ENCODE measurements at places on chromosomes 3 and 15. TPM values are rescaled to one million over a fixed set of nuclear protein-coding genes. Genes with fewer than 3 reads are reported as not detected.

Gene GPR171
- not detected for total RNA-seq

Gene GOLGA8G
- not detected for total RNA-seq

Gene FSTL1
- total RNA-seq: 206 TPM

Gene RPN1
- 121 TPM for total RNA-seq

Measured in glutamatergic neuron (in vitro differentiated cells).